Dorsolateral prefrontal cortex (tissue), 122 donors: ENCODE measurements at places on chromosomes 16 and 17.
A peak's percentile ranks its signal among the peaks of the same experiment; 100 is the strongest.

- no peak for DNase-seq
These were observed 44.7 kb downstream of the TMEM132E start for GRCh38 chr17:34623856-34624766.

- DNase-seq: no peak
These were observed 110.4 kb downstream of the MAP2K6 start for GRCh38 chr17:69524854-69525253.

DNA sequence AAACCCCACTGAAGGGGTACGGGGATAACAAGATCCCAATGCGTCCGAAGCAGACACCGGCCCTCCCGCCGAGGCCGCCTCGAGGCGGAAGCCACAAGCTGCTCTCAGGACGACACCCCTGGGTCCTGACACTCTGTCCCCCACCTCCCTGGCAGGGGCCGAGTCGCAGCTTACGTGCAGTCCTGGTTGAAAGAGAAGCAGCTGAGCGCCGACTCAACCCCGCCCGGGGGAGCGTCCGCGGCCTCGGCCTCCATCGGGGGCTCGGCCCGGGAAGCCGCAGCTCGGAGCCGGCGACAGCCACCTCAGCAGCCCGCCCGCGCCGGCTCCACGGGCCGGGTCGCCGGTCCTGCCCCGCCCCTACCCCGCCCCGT is at the start of gene WIPI1:
TSS of gene WIPI1 (minus strand) at position 329 of the 371 bp plus-strand sequence. CDS start at position 254, 75 bp downstream.
- DNase-seq: peak; percentile 40

- DNase-seq: peak; percentile 2
These were observed 49.9 kb upstream of the MAP3K14 start for GRCh38 chr17:45366691-45367090.

GRCh38 chr17:14297161-14297851 is 3.6 kb upstream of the HS3ST3B1 start:
- DNase-seq: no peak
